ENCODE measurements at places on chromosomes 12 and 14.

- DNase-seq: no peak
Measured at GRCh38 chr14:50334211-50334610, 22.1 kb downstream of the DMAC2L start.

DNA sequence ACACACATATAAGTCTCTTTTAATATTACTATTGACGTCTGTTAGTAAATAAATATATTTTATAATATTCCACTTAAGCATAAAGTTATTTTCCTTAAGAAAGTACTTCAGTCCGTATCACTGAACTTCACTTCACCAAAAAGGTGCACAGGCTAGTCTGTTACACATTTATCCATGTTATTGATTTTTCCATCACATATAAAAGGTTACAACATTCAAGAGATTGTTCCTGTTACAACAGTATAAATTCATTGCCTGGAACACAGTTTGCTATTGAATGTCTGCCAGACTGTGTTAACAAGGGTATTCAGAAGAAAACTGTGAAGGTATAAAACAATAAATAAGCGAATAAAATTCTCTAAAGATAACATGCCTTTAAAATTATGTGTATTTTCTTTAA is 175.9 kb downstream of the NTS start:
- no peak for DNase-seq

DNA sequence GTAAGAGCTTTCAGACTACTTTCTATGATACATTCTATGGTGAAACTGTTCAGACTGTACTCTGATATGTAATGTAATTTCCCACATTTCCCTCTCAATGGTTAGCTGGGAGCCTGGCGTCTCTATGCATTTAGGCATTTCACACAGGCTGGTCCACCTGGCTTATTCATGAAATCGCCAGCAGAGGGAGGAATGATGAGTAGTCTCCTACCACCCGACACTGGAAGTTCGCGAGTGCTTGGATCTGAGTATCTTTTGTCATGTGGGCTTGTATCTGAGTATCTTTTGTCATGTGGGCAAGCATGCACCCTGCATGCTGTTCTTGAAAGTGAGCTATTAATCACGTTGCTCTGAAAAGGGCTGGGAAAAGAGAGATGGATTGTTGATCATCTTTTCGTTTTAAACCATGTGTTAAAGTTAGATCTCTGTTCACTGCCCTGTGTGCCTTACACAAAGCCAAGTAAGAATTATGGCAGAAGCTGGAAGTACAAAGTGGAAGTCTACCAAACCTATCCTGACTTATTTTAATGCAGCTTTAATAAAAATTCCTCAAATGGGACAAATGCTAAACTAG is 235.0 kb downstream of the ATP23 start:
- DNase-seq: no peak

- DNase-seq: no peak
Measured at GRCh38 chr12:2259369-2259768, 206.6 kb downstream of the CACNA1C start.

DNA sequence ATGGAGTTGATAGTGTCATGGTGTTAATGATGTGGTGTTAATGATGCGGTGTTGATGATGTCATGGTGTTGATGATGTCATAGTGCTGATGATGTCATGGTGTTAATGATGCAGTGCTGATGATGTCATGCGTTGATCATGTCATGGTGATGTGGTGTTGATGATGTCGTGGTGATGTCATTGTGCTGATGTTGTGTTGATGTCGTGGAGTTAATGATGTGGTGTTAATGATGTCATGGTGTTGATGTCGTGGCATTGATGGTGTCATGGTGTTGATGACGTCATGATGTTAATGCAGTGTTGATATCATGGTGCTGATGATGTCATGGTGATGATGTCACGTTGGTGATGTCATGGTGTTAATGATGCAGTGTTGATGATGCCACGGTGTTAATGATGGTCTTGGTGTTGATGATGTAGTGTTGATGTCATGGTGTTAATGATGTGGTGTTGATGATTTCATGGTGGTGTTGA is 49.1 kb upstream of the RIMBP2 start:
- DNase-seq: peak; percentile 20

DNA sequence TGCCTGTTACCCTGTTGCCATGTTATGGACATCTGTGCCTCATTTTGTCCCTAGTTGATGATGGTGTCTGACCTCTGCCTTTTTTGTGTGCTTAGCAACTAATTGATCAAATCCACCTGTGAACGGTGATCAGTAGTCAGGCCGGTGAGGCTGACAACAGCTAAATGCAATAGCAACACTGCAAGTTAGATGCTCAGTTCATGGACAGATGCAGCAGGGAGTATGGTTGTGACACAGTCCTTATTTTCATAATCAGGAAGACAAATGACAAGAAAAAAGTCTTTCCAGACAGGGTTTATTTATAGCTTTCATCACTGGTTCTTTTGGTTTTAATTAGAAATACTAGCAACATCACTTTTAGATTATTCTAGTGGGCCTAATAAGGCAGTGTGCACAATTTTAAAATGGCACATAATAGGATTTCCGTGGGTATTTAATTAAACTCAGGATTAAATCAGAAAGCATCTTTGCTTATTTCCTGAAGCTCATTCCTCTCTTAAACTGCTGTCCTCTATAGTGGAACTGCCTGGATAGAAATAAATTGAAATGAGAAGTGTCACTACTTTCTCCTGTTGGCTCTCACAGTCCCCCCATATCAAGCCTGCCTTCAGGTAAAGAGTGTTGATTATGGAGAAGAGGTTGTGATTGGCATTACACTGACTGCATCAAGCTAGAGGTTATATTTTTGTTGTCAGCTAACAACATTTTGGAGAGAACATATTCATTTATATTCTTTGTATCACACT is 281.1 kb upstream of the NAV3 start:
- no peak for DNase-seq

DNA sequence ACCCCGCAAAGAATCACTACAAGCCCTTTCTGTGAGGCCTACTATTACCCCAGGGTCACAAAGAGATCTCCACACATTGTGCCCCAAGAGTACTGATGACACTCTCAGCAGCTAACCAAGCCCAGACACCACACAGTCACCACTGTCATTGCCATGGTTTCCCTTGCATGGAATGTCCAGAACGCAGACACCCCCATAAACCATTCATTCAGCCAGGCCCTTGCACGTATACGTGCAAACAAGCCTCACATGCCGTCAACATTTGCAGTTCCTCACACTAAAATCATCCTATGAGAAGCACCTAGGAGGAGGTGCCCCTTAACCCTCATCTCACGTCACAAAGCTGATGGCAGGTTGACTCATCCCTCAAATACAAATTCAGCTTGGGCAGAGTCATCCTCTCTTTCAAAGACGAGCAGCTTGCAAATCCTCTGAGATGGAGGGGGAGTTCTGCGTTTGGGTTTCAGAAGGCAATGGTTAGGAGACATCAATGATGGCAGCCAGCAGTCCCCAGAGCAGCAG is 17.1 kb upstream of the KRT77 start:
- no peak for DNase-seq

DNA sequence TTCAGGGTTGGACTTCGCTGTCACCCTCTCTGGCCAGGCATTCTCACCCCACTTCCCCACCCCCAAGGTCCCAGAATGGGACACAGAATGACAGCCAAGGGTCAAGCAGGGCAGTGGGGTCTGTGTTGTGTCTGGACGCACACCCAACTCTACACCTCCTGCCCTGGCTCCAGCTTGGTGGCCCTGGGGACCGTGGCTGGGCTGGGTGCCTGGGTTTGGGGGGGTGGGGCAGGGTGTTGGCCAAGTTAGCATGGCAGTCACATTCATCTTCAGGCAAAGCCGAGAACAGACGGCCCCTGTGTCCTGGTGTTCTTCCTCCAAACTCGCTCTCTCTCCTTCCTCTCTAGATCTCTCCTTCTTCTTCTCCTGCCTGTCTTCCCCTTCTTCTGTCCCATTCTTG is 5.6 kb downstream of the LRP1 start:
- DNase-seq: no peak

DNA sequence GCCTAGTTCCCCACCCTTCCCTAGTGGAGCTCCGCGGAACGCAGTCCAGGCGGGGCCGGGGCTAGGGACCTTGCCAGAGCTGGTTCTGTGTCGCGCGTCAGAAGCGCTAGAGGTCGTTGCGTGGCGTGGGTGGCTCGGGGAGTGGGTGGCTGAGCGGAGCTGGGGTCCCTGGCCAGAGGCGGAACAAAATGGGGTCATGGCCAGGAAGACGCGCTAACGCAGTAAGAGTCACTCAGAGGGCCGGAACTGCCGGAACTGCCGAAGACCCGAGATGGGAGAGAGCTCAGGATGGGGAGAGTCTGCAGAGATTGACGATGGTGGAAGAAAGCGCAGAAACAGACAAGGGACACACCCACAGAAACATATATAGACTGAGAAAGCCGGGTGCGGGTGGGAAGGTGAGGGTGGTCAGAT is 4.8 kb downstream of the DGKA start:
- peak; percentile 37 for DNase-seq

- no peak for DNase-seq
Measured at GRCh38 chr12:102167821-102168604, 29.6 kb downstream of the PMCH start.

- DNase-seq: no peak
Measured at GRCh38 chr12:51527966-51528365, 63.1 kb upstream of the SCN8A start.

DNA sequence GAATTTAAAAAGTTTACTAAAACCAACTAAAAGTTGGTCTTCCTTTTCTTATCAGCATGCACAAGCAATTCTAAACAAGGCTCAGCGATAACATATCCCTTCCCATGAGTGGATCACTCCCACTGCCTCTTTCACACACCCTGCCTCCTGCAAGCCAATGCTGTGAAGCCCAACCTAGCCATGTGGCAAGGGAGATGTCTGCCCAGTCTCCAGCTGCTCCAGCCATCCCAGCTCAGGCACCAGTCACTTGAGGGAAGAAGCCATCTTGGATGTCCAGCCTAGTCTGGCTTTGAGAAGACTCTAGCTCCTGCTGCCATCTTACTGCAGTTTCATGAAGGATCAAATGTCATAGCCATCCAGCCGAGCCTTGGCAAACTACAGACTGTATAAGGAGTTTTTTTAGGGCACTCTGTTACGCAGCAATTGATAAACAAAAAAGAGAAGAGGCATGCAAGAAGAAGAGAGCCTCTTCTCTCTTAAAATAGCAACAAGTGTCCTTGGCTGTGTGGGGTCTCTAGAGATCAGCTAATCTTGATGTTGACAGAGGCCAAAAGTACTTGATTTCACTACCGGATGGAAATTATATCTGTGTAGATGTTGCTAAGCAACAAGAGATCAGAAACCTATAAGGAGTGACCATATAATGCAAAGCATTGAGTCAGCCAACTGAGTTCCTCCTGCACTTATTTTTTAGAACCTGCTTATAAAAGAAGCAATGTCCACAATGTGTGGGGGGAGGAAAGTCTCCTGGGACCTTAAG is 108.9 kb downstream of the PTCSC3 start:
- no peak for DNase-seq

- DNase-seq: no peak
Measured at GRCh38 chr12:108832730-108833354, 24.5 kb downstream of the SSH1 start.

DNA sequence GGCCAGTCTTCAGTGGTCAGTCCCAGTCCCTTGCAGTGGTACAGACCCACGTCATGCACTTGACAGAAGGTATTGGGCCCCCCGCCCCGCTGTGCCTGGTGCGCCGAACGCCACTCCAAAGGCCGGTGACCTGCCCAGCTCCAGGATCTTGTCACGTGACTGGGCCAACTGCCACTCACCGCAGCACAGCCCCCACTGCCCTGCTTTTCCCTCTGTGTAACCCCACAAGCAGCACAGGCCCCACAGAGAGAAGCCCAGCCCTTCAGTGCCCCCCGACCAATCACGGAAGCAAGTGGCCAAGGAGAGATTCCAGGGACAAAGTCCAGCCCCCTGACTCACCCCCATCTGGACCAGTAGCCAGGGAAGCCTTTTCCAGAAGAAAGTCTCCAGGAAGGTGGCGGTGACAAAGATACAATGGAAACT is 498 bp downstream of the GPR132 start:
- no peak for DNase-seq

DNA sequence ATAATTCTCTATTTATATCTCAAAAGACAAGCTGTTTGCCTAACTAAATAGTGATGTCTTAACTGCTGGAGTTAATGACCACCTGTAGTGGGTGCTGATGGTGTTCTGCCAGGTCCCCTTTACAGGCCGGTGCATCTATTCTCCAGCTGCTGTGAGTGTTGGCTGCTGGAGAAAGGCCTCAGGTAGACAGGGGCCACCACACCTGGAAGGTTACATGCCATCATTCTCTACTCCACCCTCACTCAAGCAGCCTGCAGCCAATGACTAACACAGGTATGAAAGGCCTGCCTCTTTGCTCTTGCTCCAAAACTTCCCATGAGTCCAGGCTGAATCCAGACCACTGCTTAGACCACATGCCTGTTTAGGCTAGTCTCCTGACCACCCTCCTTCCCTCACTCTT is 73.9 kb downstream of the RPS6KA5 start:
- no peak for DNase-seq

- DNase-seq: no peak
Measured at GRCh38 chr12:116015525-116015924, 262.0 kb downstream of the MED13L start.

- no peak for DNase-seq
Measured at GRCh38 chr12:131011165-131012079, 57.7 kb downstream of the ADGRD1 start.

DNA sequence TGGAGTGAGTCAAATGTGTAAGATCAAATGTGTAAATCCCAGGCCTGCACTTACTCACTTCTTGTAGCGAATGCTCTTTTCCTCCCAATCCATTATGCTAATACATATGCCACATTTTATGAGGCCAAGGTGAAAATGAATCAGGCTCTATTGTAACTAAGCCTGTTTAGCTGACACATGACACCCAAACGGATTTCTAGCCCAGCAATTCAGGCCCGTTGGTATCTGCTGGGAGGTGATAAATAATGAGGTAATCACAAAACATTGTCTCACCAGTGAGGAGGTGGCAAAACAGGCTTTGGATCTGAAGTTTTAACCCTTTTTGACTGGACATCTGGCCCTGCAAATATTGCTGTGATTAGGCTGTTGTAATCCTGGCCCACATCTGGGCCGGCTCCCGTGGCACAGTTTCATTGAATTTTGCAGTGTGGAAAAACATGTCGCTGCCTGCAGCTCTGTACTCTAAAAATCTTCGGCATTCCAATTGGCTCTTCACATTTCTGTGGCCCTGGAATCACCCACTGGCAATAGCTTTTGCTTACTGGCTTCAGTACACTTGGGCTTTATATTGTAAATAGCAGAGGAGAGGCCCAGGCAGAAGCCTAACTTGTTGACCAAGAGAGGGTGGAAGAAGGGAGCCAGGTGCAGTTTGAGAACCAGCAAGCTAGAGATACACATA is 106.1 kb downstream of the PAX9 start:
- DNase-seq: no peak

- DNase-seq: no peak
Measured at GRCh38 chr12:41709463-41710285, 435.0 kb downstream of the GXYLT1 start.

- no peak for DNase-seq
Measured at GRCh38 chr12:402029-402389, 565 bp downstream of the CCDC77 start.

All from stimulated activated CD4-positive, alpha-beta T cell treated with anti-CD3 and anti-CD28 coated beads, Interleukin-1b, Interleukin-23, amount 100 ng/mL, for 48 hours (primary cell).